Stimulated activated CD8-positive, alpha-beta memory T cell treated with anti-CD3 and anti-CD28 coated beads, Interleukin-2, amount 100 ng/mL, for 48 hours (primary cell): ENCODE measurements at places on chromosomes 13 and 19.

GRCh38 chr13:112143753-112144615, 77.0 kb downstream of the SOX1 start:
- no peak for DNase-seq

DNA sequence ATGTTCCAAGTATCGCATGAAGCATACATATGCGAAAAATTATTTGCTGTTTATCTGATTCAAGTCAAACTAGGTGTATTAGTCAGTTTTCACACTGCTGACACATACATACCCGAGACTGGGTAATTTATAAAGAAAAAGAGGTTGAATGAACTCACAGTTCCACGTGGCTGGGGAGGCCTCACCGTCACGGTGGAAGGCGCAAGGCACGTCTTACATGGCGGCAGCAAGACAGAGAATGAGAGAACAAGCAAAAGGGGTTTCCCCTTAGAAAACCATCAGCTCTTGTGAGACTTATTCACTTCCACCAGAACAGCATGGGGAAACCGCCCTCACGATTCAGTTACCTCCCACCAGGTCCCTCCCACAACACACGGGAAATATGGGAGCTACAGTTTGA, 13.0 kb upstream of the PROZ start:
- no peak for DNase-seq

GRCh38 chr19:45527731-45528130, 20.5 kb downstream of the VASP start:
- DNase-seq: no peak

GRCh38 chr19:50003810-50004419, 21.3 kb downstream of the VRK3 start:
- DNase-seq: peak; percentile 27
